Suprapubic skin (tissue), 4 donors: ENCODE measurements at places on chromosomes 13 and 19.

DNA sequence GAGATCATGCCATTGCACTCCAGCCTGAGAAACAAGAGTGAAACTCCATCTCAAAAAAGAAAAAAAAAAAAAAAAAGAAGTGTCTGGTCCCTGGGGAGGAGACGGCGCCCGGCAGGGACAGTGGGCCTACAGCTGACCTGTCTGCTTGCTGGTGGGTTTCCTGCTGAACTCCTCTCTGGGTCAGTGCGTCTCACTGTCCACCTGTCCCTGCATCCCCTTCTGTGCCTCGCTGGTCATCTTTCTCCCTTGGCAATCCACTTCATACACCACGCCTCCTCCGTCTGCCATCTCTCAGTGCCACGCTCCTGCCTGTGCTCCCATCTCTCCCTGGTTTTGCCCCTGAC, 63.4 kb downstream of the ACSBG2 start:
- no peak for DNase-seq

DNA sequence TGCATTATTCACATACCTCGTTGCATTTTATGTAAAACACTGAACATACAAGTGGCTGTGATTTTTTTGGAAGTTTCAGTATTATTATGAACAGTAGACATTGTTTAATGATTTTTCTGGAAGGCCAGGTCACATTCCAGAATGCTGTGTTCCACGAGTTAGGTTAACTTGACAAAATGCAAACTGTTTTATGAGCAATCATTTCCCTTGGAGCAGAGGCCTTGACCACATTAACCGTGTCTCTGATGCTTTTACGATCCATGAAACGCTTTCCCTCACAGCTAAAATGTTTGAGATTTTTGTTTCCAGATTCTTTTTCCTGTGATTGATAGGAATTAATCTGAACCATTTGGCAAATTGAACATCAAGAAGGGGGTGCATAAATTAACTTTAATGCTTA, 57.8 kb downstream of the MBNL2 start:
- no peak for DNase-seq

- no peak for DNase-seq
Measured at GRCh38 chr19:24054044-24054935, 32.7 kb upstream of the ZNF254 start.

- DNase-seq, result peak; percentile 80
Measured at GRCh38 chr19:10238172-10238783, 7.1 kb upstream of the S1PR2 start.

- no peak for DNase-seq
Measured at GRCh38 chr19:10603873-10604459, 16.9 kb upstream of the AP1M2 start.

- DNase-seq, result no peak
Measured at GRCh38 chr13:26956522-26957142, 196.0 kb upstream of the GPR12 start.

GRCh38 chr13:73681015-73681414, 453.2 kb downstream of the KLF12 start:
- no peak for DNase-seq

- no peak for DNase-seq
Measured at GRCh38 chr13:100818711-100819110, 144.1 kb upstream of the TMTC4 start.

DNA sequence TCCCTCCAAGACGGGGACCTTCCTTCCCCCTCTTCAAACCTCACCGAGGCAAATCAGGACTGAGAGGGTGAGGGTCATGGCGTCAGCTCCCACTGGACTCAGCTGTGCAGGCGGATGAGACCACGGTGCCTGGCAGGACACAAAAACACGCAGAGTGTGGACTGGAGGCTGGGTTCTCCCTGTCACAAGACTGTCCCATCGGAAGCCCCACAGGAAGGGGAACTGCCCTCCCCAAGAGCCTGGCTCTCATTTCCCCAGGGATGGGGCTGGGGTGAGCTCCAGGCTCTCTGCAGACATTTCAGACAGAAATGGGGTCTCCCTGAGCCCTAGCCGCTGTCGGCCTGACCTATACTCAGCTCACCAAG, at the start of gene LILRB5:
LILRB5 (minus strand) TSS at position 158 of the 365 bp plus-strand sequence; CDS start at position 78, 80 bp downstream.
- DNase-seq, result peak; percentile 52

DNA sequence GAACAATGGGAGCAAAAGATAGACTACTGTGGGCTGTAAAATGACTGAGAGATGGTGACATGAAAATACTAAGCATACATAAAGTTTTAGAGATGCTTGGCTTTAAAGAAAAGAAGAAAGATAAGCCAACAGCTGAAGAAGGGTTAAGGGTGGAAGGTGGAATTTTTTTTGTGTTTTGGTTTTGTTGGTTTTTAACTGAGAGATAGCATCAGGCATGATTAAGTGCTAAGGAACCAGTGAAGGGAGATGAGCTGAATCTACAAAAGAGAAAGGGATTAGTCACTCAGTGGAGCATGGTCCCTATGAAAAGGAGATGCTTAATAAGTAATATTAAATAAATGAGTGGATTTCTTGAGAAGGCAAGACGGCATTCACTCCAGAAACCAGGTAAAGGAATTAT, 12.5 kb upstream of the TBC1D4 start:
- DNase-seq, result no peak

DNA sequence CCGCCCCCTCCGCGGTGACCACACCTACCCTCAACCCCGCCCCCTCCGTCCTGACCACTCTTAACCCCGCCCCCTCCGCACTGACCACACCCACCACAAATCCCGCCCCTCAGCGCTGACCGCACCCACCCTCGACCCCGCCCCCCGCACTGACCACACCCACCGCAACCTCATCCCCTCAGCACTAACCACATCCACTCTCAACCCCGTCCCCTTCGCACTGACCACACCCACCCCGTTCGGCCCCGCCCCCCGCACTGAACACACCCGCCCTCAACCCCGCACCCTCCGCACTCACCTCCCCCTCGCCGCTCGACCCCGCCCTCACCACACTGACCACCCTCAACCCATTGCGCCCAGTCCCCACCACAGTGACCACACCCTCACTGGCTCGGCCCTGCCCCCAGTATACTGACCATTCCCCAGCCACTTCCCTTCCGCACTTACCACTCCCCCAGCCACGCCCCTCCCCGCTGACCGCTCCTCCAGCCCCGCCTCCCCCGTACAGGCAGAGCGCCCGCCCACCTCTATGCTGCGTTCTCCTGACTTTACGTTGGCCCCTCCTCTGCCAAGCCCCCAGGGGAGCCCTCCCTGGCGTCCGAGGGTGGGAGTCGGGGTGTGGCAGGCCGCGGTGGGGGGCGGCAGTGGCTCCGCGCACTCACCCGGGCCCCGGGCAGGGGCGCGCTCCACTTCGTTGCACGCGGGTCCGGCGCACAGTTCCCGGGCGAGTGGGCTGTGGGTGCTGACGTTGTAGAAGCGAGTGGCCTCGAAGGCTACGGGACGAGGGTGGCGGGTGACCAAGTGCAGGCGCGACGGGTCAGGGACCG, 8.4 kb downstream of the F2RL3 start:
- DNase-seq, result peak; percentile 97

- DNase-seq, result no peak
Measured at GRCh38 chr19:28519218-28519779, 693.7 kb downstream of the UQCRFS1 start.

DNA sequence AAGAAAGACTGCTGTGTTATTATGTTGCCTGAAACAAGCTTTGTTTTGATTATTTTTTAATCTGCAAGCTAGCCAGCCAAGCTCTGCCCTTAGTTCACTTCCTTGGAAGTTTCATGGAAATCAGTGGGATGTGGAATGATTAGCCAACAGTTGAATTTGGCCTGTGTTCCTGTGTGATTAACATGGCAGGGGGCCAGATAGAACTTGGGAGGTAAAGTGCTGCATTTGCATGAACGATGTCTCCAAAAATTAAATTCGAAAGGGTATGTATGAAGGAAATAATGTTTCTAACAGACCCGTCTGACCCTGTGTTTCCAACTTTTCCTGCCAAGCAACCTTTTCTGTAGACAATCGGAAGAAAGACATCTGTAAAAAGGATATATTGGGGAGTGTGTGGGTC, 32.2 kb downstream of the UFM1 start:
- no peak for DNase-seq

DNA sequence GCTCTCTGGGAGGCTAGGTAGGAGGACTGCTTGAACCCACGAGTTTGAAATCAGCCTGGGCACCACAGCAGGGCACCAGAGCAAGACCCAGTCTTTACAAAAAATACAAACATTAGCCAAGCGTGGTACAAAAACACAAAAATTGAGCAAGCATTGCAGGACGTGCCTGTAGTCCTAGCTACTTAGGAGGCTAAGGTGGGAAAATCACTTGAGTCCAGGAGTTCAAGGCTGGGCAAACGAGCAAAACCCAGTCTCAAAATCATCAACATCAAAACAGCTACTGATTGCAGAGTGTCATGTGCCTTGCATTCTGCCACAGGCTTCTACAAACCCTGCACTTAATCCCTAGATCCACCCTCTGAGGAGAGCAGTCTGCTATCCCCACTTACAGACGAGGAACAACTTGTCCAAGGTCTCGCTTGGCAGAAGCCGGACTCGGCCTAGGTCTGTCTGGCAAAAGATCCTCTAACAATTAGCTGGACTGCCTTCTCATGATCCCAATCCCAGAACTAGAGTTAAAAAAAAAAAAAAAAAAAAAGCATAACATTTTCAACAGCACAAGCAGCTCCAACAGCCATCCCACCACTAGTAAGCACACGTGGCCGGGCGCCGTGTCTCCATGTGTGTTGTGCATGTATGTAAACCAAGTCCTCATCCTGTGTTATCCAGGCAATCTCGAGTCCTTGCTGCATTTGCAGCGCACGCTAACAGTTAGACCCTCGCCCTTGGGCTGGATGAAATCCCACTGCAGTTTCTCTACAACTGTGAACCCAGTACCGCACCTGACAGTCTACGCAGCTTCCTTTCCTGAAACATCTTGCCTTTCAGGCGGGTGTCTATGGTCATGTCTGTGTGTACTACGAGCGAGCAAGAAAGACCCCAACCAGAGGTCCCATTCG, 2.0 kb downstream of the PPP6R1 start:
- DNase-seq, result no peak

GRCh38 chr19:12786141-12786870, 5.0 kb upstream of the JUNB start:
- DNase-seq, result no peak

GRCh38 chr19:13132471-13133180, 14.6 kb downstream of the NACC1 start:
- DNase-seq, result no peak

DNA sequence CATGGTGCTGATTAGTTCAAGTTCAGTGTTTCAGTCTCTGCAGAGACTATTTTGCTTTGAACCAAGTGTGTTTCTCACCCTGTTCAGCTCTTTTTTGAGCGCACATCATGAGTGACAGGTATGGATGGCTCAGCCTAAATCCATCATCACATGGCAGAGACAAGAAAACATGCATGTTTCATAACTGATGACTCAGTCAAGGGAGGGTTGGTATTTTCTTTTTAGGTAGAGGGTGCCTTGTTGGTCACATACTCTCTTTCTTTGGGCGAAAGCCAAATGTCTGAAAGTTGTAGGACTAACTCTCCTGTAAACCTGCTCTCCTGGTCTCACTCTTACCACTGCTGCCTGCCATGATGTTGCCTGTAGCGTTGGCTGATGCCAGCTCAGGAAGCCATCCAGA, 48.1 kb upstream of the RAP2A start:
- DNase-seq, result no peak

GRCh38 chr19:5321066-5321642, 19.5 kb downstream of the PTPRS start:
- no peak for DNase-seq

DNA sequence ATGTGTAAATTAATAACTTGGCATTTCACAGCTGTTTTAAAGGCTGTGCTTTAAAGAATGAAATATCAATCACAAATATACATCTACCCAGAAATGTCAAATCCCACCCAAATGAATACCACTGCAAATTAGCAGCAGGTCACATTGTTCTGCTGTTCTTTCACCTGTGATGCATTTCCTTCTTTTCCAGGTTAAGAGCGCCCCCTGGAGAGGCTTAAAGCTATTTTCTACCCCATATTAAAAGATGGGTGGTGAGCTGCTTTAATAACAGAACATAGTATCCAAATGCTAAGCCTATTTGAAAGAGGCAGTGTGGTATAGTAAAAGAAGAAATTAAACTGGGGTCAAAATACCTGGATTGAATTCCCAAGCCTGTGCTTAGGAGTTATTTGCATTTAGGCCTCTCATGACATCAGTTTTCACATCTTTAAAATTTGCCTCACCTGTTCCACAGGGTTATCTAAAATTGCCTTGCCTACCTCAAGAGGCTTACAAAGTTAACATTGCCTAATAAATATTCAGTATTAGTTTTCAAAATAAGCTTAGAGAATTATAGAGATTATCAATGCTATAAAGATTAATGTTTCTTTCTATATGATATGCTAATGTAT, 396.9 kb upstream of the SLITRK5 start:
- no peak for DNase-seq

- DNase-seq, result no peak
Measured at GRCh38 chr13:26821672-26822071, 61.1 kb upstream of the GPR12 start.

- peak; percentile 57 for DNase-seq
Measured at GRCh38 chr13:114115796-114116195, 16.6 kb downstream of the RASA3 start.
